Hematopoietic multipotent progenitor cell treated with erythropoietin and hydrocortisone succinate and interleukin-3 and kit ligand, for 8 days (in vitro differentiated cells): ENCODE measurements at places on chromosomes 4 and X.

DNA sequence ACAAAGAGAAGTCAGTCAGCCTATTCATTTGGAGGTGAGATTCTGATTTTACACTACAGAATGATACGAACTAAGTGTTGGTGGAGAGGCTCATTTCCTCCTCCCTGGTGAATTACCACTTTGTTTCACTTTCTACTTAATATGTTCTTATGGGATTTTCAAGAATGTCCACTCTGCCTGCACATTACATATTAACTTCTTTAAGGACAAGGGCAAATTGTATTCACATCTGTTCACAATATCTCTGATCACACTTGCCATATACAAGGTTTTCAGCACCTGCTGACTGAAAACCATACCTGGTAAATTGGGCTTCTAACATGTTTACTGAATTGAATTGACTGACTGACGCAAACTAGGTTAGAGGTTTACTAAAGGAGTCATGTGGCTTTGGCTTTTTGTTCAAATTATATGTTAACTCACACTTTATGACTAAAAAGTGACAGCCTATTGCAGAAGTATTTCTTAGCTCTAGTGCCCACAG is 188.4 kb upstream of the MBNL3 start:
- no peak for DNase-seq

DNA sequence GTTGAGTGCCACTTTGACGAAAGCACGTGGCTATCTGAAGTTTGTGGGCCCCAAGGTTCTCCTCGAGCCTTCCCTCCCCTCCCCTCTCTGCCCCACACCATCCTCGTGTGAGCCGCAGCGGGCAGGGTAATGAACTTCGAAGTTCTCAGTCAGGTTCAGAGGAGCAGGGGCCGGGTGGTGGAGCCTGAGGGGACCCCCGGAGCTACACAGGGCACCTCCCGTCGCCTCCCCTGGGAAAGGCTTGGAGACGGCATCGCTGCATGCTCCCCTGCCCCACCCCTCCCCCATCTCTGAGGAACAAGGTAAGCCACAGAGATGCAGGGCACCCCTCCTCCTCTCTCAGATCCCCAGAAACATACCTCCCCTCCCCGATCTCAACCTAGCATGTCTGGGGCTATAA is 2.8 kb upstream of the NKX1-1 start:
- no peak for DNase-seq

DNA sequence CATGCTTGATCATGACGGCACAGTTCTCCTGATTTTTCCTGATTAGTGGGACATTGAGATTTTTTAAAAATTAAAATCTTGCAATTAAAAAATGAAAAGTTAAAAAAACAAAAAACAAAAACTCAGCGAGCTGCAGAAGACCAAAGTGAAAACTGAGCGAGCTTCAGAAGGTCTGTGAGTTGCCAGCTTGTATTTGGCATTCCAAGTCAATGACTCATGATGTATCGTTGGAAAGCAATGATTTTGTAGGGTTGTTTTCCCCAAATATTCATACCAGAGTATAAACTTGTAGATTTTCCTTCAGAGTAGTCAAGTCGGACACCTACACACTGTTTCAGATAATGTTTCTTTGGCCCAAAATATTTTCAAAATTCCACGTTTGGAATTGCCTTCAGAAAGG is 76.9 kb downstream of the LRRC66 start:
- no peak for DNase-seq

GRCh38 chrX:122504026-122504425 is 680.1 kb upstream of the GRIA3 start:
- DNase-seq: no peak

DNA sequence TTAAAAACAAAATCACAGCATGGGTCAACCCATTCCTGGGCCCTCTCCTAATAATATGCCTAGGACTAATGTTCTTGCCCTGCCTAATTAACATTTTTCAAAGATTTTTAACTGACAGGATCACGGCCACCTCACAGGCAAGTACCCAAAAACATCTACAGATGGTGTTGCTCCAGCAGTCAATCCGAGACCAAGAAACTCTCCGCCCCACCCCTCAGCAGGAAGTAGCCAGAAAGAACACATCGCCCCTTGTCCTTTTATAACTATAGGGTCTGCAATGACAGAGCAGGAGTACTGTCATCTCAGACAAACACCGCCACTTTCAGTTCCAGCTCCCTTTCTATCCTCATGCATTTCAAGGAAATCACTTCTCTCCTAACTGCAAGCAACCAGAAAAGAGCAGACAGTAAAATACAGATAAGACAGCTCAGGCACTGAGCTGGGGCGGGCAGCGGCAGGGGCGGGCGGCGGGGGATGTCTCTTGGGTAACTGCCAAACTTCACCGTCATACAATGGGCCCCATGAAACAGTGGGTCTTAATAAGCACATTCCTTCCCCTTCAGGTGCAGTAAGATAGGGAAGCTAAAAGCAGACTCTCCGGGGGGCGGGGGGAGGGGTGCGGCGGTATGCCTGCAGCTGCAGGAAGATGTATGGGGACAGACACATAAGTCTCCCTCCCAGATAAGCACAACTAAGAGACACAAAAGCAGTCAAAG is 67.4 kb downstream of the ZNF182 start:
- peak; percentile 72 for DNase-seq

DNA sequence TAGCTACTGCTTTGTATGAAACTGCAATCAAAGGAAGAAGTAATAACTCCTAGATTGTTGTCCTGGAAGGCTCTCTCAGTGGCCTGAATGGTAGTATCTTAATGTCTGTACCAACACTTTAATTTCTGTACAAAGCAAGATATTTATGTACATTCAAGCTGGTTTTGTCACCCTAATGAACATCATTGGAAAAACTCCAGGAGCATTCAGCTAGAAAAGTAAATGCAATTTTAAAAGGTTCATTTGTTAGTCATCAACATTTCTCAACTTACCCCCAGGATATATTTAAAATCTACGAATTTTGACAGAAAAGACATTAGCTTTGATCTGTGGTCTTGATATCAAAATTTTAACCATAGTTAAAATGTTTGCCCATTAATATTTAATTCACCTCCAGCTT is 80.0 kb upstream of the FGF13 start:
- DNase-seq: no peak

GRCh38 chr4:145852256-145852839 is 86.3 kb downstream of the ZNF827 start:
- DNase-seq: no peak

DNA sequence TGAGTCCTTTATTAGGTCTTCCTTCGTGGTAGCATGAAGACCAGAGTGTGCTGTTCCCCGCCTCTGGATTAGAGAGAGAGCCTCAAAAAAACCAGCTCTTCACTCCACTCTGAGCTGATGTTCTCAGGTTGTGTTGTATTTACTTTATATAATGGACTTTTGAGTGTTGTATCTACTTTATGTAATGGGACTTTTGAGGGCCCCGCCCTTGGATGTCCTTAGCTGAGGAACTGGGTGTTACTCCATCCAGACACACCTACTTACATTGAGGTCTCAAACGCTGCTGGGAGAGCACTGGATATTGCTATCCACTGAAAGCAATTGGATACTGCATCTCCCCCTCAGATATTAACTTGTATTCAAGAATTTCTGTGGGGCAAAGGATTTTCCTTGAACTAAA is 28.2 kb downstream of the ATP8A1 start:
- no peak for DNase-seq

GRCh38 chrX:41734530-41734929 is 10.5 kb downstream of the GPR82 start:
- peak; percentile 21 for DNase-seq

GRCh38 chr4:130850019-130850524 is 1754.1 kb downstream of the C4orf33 start:
- DNase-seq: no peak

DNA sequence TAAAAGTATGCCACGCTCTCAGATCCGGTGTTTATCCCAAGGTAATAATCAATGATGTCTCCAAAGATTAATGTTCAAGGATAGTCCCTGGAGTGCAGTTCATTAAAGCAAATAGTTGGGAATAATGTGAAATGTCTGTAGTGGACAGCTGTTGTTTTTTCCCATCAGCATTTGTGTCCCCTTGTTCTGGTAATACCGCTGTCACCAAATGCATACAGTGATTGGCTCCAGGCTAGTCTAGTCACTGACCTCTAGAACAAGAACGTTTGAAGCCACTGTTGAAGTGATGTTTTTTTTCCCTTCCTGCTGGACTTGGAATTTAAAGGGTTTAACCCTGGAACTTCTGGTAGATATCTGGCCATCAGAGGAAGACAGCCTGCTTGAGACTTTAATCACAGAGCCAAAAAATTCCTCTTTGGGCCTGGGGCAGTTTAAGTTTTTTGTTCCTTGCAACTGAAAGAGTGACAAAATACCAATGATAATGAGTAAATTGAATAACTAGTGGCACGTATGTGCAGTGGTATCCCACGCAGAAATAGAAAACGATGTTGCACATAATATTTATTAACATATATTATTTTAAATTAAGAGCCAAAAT is 30.6 kb downstream of the HSD17B11 start:
- no peak for DNase-seq

GRCh38 chr4:88177983-88178625 is 19.7 kb upstream of the ABCG2 start:
- peak; percentile 85 for DNase-seq

- no peak for DNase-seq
Observed at GRCh38 chrX:120823556-120823955, 52.1 kb downstream of the CT47B1 start.

DNA sequence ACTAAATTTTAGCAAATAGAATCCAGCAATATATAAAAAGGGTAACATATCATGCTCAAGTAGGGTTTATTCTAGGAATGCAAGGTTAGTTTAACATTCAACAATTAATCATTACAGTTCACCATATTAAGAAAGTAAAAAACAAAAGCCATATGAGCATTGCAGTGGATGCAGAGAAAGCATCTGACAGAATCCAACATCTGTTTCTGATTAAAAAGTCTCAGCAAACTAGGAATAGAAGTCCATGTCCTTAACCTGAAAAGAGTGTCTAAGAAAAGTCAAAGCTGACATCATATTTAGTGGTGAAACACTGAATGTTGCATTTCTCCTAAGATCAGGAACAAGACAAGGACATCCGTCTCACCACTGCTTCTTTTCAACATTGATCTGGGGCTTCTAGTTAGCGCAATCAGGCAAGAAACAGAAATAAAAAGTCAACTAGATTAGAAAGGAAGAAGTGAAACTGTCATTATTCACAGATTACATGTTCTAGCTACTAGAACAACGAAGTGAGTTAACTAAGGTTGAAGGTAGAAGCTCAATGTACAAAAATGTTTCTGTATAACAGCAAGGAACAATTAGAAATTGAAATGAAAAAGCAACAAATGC is 49.3 kb downstream of the MRPL1 start:
- DNase-seq: no peak

DNA sequence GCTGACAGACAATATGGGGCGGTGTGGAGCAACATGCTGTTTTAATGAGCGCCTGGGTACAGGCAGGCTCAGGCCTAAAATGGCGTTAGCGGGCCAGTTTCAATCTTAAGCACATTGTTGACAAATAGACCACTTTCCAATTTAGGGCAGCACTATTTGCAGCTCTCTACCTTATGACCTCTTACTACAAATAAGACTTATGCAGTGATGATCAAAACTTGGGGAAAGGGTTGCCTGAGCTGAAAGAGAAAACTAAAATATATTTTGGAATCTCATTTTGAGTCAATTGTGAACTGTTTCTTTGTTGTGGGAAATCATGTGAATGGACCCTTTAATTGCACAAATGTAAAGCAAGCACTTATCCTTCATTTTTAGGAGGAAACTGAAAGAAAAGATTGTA is 25.5 kb upstream of the GPAT3 start:
- DNase-seq: no peak

- DNase-seq: no peak
Observed at GRCh38 chr4:25790024-25790423, 72.8 kb downstream of the SEL1L3 start.

- DNase-seq: no peak
Observed at GRCh38 chr4:184510401-184510800, 36.1 kb upstream of the IRF2 start.

DNA sequence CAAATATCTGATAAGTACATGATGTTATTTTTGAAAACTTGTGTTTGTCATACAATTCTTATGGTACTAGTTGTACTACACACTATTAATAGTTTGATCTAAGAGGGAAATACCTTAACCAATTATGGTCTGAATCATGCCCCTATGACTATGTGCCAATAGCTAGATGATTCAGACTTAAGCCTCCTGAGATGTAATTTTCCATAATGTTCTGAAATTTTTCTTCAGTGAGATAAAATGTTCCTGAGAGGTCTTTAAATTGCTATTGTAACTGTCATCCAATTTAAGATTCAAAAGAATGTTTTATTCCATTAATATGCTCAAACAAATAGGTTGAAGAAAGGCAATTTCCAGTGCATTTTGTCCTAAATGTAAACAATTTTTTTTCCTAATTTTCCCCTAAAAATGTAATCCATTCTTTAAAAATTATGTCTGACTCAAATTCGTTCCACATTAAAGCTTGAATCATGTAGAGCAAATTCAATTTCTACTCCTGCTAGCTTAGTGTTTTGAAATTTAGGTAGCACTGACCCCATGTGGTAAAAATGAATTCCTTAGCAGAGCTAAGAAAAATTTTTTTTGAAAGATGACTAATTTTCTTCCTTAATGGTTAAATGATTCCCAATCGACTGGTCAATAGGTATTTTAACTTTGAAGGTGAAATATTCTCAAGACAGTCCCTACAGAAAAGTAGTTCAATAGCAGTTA is 49.1 kb downstream of the APOOL start:
- DNase-seq: peak; percentile 22

GRCh38 chr4:40214038-40214437 is 17.2 kb downstream of the RHOH start:
- no peak for DNase-seq

DNA sequence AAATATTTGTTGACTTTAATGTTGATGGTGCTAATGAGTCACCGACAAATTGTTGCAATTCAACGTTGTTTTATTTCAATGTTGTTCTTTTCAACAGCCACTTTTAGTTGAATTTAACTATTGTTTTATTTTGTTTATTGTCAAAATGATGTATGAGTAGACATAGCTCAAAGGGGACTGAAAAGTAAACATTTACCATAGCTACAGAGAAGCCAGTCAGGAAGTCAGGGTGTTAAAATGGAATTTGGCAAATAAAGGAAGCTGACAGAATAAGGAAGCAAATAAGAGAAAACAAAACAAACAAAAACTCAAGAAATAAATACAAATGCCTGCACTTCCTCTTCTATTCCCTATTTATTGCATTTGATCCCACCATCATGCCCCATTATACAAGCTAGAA is 648.4 kb upstream of the HTR2C start:
- DNase-seq: no peak

- DNase-seq: no peak
Observed at GRCh38 chr4:86034616-86035015, 325.2 kb downstream of the MAPK10 start.

DNA sequence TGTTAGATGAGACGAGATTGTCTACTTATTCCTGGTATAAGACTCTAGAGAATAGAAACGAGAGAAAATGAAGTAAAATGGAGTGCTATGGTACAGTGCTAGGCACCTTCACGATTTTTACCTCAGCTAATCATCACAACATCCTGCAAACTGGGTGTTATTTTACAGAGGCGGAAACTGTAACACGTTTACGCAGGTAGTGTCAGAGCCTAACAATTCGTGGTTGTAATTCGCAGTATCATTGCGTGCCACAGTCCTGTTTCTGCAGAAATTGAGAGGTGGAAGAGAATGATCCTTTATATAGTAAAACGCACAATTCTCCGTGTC is 383 bp upstream of the TBC1D19 start:
- no peak for DNase-seq

GRCh38 chrX:130413415-130413814 is 11.6 kb downstream of the RBMX2 start:
- DNase-seq: no peak
